MM.1S (cell line): ENCODE measurements at places on chromosomes 1 and 21.

DNA sequence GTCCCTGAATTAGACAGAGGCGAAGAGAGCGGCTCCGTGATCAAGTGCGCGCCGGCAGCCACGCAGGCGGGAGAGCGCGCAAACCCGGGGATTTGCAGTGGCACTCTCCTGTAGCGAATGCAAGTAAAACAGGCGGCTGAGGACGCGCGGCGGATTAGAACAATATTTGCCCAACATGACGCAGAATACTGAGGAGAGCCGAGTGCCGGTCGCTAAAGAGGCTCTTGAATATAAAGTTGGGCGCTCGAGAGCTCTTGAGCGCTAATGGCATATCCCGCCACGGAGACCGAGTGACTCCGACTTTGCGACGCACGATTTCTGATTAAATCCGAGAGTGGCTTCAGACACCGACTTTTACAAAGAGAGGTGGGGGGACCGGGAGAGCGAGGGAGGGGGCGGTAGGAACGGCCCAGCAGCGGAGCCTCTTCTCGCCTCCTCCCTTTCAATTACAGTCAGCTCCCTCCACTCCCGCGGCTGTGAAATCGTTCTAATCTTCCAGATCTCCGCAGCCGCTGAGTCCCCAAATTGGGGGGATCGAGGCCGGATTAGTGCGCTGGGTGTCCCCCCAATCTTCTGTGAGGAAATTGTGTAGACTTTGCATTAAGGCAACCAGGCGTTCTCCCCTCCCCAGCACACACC, 2.3 kb downstream of the PAX7 start:
- no peak for DNase-seq

- peak; percentile 51 for DNase-seq
These were observed 520 bp downstream of the TMEM201 start for GRCh38 chr1:9589144-9589718.

DNA sequence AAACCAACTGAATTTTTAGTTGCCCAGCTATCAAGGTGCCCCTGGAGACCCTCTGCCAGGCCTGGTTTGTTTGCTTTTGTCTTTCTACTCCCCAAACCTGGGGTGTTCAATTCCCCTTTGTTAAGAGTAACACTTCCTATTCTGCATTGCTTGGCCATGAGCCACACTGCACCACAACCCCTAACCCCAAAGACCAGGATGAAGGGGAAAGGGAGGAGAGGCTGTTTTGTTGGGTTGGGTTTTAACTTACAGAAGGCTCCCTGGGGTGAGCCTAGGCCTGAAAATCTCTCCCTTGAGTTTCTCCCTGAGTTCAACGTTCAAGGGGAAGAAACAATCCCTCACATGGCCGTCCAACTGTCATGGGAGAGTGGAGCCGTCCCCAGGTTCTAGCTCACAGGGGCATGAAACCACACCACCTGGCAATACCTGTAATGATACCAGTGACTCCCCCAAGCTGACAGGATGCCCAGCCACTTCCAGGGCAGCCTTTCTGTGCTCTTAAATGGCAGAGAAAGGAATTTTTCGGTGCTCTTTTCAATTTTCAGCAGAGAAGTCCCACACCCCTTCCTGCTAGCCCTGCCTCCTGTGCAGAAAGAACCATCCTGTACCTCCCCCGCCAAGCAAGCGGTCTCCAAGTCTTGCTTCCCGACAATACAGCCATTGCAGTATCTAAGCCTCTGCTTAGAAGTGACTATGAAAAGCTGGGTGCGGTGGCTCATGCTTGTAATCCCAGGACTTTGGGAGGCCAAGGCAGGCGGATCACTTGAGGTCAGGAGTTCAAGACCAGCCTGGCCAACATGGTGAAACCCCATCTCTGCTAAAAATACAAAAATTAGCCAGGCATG, 14.9 kb downstream of the SLC45A3 start:
- no peak for DNase-seq

DNA sequence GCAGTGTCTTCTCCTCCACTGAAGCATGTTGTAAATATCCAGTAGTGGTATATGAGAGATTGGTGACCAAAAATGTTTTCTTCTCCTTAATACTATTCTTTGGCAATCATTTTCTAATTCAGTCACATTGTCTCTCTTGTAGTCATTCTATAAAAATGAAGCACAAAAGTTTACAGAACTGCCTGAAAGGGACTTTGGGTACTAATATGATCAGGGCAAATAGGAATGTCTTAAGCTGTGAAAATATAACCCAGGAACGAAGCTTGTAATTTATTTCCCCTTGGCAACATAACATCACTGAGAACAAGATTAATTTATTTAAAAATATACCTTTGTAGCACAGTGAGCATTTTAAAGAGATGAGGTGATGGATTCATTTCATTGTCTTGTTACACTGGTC, 4.9 kb downstream of the B3GALT2 start:
- DNase-seq, result no peak

GRCh38 chr1:39922251-39922688, 20.6 kb upstream of the MYCL start:
- DNase-seq, result no peak

- DNase-seq, result no peak
These were observed 11.5 kb downstream of the FCRL5 start for GRCh38 chr1:157540852-157541251.

GRCh38 chr1:119008483-119009311, 20.6 kb upstream of the TBX15 start:
- DNase-seq, result peak; percentile 28

GRCh38 chr1:152367436-152367835, 7.6 kb upstream of the FLG2 start:
- DNase-seq, result no peak

GRCh38 chr1:29417147-29417858, 181.0 kb downstream of the PTPRU start:
- DNase-seq, result no peak

GRCh38 chr21:29258626-29259338, 39.9 kb upstream of the BACH1 start:
- DNase-seq, result no peak

DNA sequence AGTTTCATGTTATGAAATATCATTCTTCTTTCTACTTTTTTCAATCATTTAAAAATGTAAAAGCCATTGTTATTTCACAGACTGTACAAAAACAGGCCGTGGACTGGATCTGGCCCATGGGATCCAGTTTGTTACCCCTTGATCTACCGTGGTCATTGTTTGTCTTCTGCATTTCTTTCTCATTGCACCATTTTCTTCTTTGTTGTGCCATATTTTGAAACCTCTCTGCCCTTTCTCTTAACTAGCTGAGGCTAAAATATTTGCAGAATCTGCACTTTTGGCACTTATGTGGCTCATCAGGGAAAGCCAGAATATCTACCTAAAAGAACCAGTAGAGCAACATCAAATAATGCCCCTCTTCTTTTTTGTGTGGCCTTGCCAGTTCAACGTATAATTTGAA, 50.5 kb downstream of the DNAJC6 start:
- DNase-seq, result no peak

DNA sequence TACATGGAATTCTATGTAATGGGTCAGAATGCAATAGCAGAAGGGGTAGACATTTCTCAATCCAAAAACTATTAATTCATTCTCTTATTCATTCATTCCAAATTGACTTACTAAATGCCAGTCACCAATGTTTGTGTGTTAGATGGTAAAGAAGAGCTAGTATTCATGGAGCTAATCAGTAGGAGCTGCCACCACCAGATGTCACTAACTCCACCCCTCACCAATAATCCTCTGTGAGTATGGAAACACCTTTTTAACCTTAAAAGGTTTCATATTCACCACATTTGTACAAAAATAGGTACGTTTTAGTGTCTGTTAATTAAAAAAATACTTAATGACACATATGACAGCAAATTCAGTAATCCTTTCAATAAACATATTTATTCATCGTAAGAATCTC, 131.8 kb upstream of the PKN2 start:
- DNase-seq, result no peak

GRCh38 chr1:22522221-22522743, 41.0 kb upstream of the EPHA8 start:
- DNase-seq, result no peak

GRCh38 chr1:74767490-74767889, 34.5 kb downstream of the TYW3 start:
- DNase-seq, result no peak

DNA sequence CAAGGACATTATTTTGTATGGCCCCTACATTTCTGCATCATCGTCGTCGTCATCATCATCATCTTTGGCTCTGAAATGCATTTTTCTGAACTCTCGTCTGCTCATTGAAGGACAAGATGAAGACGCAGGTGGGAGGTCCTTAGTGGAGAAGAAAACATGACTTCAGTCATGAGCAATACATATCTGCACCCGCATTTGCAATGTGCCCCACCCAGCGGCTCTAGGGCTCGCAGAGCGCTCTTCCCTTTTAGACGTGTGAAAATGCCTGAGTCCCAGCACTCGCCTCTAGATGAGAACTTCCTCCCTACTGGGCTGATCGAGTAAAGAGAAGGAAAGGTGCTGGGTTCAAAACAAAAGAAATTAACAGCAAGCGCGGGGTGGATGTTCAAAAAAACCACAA, 10.1 kb downstream of the C1orf174 start:
- DNase-seq, result no peak

DNA sequence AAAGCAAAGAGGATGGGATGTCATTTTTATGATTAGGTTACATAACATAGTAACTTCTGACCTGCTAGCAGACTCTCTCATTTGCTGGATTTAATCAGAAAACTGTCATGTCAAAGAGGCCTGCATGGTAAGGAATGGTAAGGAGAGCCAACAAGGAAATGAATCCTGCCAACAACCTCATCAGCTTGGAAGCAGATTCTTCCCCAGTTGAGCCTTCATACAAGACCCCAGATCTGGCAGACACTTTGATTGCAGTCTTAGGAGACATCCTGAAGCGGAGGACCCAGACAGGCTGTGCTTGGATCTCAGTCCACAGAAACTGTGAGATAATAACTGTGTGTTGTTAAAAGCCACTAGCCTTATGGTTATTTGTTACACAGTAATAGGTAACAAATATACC, 27.6 kb upstream of the MARK1 start:
- DNase-seq, result no peak
